ENCODE measurements at places on chromosomes 7 and 10.

- DNase-seq, result no peak
These were observed 39.7 kb downstream of the MALSU1 start for GRCh38 chr7:23338863-23339262.

DNA sequence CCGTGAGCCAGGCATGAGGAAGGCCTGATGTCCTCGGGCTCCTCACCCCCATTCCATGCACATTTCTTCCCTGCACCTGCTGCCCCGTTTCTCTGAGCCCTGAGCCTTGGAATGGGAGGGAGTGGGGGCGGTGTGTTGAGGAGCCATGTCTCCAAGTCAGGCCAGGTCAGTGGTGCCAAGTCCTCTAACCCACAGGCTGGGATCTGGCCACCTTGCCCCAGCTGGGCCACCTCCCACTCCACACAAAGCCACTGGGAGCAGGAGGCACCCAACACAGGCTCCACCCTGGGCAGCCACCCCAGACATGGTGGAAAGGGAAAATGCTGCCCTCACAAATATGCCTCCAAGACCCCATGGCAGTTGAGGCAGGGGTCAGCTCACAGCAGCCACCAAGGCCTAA is 27.7 kb downstream of the ZCCHC24 start:
- no peak for DNase-seq

DNA sequence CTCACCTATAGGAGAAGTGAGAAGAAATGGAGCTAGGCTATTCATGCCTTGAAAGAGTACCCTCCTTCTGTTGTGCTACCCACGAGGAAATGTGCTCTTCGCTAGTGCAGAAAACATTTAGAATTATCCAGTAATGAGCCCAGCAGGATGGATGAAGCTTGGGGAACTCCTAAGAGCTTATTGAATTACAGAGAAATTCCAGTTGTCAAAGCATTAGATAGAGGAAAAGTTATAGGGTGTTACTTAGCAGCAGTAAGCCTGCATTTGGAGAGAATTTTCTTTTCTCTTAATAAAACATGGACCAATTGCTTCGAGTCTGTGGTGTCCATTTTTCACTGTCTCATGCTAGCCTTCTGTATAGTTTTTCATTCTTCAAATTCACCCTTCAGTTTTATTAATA is 5.0 kb downstream of the R3HCC1L start:
- no peak for DNase-seq

GRCh38 chr7:12519682-12520009 is 50.9 kb upstream of the SCIN start:
- DNase-seq, result no peak

Measured in NCI-H526 treated with DMSO at 0.1 percent for 48 hours (cell line).